Islet precursor cell (in vitro differentiated cells): ENCODE measurements at places on chromosomes 6 and 20.
A peak's percentile ranks its signal among the peaks of the same experiment; 100 is the strongest.

DNA sequence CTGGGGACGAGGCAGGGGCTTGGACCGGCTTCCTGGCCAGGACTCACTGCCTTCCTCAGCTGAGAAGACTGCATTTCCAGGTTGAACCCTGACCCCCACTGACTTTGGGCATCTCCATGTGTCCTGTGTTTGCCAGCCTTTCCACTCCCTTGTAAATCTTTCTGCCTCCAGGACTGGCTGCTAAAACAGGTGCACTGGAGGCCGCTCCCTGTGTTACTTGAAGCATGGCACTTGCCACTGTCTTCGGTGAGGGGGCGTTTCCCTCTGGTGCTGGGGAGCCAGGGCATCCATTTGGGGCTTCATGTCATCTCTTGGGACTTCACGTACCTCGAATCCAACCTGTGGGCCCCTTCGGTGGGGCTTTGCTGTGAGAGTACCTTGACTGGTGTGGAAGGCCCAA, 6.7 kb upstream of the RBM38 start:
- no peak for DNase-seq

DNA sequence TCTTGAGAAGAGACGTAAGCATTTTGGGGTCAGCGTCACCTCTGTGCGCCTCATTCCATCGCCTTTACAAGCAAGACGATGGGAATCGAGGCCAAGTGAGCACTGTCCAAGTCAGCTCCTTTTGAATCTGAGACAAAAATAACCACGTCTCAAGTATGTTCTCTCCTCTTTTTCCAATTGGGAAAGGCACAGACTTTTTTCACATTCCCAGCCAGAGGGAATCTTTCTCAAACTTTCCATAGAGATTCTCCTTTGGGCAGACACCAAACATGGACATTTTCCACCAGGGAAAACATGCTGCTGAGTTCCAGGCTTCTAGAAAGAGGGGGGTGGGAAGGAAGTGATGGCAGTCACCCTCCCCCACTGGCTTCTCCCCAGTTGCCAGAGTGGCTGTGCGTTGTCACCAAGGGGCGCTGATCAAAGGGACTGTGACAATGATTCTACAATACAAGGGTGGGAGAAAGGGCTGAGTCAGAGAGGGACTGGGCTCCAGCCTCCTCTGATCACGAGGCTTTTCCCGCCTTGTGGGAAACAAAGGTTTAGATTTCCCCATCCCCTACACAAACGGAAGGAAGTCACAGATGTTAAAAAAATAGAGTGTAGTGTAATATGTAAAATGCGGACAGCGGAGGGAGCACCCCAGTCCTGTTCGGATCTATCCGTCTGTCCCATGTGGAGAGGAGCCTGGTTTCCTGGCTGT, 281.9 kb upstream of the RNF24 start:
- DNase-seq: peak; percentile 43

DNA sequence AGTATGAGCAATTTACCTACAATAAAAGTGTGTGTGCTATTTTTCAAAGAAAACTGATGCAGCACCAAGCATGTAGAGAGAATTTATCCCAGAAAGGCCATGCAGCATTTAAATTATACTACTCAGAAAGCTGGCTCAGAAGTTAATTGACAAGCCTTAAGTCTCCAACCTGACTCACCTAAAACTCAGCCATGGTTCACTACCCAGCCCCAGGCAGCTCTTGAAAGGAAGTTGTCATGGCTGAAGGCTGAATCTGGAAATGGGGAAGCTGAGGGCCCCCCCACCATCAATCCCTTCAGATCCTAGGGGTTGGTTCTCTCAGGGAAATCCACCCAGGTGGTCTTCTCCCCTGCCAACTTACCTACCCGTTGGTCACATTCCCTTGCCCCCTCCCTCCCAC, 19.7 kb downstream of the PPIL6 start:
- no peak for DNase-seq

GRCh38 chr6:131255911-131256310, 120.6 kb downstream of the AKAP7 start:
- no peak for DNase-seq
